Heart right ventricle (tissue), 16 donors: ENCODE measurements at places on chromosomes 7 and 10. TPM values are rescaled to one million over a fixed set of nuclear protein-coding genes. Genes with fewer than 3 reads are reported as not detected.

DNA sequence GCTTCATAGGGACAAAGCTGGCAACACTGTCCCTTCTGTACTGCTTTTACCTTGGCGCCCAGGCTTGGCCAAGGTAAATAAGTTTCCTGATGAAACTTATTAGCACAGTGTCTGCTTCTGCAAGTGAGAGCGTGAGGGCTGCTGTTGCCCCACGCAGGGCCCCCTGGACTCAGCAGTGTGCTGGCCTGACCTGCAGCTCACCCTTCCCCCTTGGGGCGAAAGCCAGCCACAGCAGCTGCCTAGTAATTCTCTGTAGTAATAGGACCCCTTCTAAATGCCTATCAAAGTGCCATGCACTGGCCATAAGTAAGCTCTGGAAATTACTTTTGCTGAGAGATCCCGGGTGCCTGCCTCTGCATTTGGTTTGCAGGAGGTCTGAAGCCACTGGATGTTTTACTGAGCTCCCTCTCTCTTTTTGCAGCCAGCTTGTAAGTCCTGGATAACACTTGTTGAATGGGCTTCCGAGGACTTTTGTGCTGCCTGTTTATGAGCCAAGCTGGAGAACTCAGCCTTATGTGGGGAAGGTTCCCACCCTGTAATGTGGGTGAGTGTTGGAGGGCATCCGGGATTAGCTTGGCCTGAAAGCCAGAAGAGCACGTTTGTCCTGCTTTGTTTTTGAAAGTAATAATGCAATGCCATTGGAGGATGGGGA is 293.9 kb downstream of the C7orf25 start:
- no peak for DNase-seq

DNA sequence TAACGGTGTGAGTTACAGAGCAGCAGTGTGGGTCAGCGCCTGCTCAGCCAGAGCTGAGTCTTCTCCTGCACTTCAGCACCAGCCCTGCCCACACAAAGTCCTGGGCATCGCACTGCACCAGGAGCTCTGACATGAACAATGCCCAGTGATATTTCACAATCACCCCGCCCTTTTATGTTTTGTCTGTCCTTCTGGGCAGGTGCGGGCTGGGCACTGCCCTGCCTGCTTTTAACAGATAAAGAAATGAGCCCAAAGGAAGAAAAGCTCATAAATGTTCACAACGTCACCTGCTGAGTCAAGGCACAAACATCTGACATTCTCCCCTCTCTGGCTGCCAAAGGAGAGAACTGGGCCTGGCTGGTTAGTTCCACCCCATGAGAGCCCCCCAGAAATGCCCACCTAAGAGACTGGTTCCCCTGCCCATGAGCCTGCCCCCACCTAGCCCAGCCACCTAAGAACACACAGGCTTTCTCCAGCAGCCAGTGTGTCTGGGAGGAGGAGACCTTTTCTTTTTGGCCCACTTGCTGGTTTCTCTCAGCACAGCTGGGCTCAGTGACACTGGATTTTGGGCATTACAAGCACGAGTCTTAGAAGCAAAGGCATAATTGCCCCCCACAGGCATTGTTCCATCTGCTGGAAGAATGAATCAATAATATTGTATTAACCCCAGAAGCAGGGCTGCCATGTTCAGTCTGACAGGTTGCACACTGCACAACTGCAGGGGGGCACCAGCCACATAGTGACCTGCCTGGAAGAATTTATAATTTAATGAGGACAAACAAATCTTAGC is 22.3 kb downstream of the CALML3 start:
- no peak for DNase-seq

DNA sequence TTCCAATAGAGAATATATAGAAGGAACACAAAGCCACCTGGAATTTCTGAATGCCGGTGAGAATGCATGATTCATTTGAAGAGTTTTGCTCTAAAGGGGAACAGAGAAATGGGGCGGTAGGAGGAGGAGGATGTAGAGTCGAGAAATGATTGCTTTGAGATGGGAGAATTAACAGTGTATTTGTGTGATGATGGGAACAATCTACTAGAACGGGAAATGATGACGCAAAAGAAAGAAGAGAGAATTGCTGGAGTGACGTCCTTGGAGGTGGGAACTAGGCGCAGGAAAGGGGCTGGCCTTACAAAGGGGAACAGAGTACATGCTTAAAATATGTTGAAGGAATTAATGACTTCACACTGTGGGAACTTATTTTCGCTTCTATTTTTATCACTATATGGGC is 188.1 kb downstream of the SDHAF3 start:
- DNase-seq, result no peak

DNA sequence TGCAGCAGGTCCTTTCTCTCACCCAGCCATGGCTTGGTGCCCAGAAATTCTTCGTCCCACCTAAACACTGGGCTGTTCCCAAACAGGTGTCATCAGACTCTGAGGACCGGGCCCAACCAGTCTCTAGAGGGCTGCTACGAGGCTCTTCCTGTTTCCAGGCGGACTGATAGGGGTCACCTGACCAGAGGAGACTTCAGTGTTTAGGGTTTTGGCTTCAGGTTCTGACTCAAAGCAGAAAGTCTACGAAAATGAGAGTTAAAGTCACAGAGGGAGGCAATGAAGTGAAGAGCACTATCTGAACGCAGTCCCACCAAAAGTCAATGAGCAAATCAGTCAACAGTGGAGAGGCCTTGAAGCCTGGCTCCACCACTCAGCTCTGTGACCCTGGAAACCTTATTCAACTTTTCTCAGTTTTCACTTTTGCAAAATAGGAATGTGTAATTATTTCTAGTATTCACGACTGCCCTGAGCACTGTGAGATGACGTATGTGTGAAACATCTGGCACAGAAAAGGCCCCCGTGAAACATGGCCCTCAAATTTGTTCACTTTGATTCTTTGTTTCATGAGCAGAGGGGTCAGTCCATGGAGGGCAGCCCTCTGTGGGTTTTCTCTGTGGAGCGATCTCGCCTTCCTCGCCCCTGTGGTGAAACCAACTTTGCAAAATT is 189.9 kb upstream of the PDE1C start:
- DNase-seq, result no peak

GRCh38 chr7:1555813-1556543 is at the start of gene TMEM184A:
TSS of gene TMEM184A (minus strand) at chr7:1556205. CDS start at chr7:1555484, 721 bp downstream.
- DNase-seq, result peak; percentile 47

DNA sequence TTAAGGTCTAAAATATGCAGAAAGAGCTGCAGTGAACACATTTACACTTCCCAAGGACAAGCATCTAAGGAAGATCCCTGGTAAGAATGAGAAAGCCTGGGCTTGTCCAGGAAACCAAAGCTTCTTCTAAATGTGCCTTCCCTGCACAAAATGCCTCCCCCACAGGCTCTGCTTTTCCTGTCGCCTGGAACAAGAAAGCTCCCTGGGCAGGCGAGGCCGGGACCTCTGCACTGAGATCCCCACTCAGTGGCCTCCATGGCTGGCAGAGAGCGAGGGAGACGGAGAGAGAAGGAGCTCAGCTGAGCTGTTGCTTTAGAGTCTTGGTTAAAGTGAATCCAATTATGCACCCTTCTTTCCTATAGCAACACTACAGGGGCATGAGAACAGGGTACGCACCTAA is 75.6 kb downstream of the AMZ1 start:
- no peak for DNase-seq

DNA sequence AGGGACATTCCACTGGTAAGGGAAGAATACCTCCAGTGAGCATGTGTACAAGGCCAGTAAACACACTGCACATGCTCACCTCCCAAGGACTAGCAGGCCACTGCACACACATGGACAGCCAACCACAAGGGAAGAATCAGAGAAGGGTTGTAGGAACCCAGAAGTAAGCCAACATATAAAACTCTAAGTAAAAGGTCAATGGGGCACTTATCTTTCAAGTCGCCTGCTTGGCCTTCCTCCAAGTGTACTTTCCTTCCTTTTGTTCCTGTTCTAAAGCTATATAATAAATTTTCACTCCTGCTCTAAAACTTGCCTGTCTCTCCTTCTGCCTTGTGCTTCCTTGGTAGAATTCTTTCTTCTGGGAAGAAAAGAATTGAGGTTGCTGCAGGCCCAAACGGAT is 33.0 kb downstream of the ORC5 start:
- DNase-seq, result no peak

- no peak for DNase-seq
These were observed 631.4 kb downstream of the ACTR3B start for GRCh38 chr7:153390955-153391354.

DNA sequence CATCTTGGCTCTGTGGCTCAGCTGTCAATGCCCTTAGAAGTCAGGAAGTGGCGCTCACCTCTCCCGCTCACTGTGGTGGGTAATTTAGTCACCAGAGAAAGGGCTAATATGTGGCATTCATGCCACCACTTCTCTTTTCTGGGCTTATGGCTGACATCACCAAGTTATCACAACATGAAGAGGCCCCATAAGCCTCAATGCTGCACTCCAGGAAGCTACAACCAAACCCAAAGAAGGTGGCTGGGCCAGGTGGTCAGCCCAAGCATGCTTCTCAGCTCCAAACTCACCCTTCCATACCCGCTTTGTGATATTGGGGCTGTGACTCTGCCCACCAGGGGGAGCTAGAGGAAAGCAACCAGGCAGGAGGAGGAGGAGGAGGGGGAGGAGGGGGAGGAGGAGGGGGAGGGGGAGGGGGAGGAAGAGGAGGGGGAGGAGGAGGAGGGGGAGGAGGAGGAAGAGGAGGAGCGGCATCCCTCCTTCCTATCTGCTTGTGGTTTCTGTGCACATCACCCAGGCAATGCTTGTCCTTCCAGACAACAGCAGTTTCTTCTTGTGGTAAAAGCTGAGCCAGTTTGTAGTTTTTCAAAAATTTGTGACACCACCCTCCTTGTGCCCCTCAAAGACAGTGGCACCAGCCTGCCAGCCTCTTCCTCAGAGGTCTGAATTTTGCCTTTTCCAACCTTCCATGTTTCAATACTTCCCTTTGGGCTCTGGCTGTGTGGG is 42.1 kb downstream of the CYP26A1 start:
- peak; percentile 60 for DNase-seq

The PLAC9 gene
- 17.7 TPM for total RNA-seq

The LRRC61 gene
- total RNA-seq, result 3.4 TPM

DNA sequence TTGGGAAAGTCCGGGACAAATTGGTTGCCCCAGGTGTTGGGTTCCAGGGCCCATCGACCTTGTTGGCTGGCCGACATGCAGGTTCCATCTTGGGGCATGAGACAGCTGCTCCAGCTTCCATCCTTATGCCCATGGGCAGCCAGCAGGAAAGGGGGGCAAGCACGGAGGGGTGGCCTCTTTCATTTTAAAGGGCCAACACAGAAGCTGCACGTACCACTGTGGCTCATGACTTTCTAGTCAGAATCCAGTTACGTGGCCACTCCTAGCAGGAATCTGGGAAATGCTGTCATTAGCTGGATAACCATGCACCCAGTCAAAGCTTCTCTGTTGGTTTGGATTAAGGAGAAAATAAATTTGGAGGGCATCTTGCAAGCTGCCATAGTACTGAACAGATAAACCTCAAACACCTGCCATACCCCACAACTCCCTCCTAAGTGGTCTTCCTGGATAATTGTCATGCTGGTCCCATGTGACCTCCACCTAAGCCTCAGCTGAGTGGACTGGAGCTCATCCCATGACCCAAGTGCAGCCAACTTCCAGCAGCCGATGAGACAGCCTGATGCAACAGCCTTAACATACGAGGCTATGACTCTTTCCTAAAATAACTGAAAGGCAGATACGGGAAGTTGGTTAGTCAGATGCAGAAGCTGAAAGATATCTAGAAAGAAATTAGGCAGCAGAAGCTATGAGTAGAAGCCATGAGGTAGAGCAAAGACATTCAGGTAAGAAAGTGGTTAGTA is 21.4 kb upstream of the GSDME start:
- DNase-seq, result no peak

DNA sequence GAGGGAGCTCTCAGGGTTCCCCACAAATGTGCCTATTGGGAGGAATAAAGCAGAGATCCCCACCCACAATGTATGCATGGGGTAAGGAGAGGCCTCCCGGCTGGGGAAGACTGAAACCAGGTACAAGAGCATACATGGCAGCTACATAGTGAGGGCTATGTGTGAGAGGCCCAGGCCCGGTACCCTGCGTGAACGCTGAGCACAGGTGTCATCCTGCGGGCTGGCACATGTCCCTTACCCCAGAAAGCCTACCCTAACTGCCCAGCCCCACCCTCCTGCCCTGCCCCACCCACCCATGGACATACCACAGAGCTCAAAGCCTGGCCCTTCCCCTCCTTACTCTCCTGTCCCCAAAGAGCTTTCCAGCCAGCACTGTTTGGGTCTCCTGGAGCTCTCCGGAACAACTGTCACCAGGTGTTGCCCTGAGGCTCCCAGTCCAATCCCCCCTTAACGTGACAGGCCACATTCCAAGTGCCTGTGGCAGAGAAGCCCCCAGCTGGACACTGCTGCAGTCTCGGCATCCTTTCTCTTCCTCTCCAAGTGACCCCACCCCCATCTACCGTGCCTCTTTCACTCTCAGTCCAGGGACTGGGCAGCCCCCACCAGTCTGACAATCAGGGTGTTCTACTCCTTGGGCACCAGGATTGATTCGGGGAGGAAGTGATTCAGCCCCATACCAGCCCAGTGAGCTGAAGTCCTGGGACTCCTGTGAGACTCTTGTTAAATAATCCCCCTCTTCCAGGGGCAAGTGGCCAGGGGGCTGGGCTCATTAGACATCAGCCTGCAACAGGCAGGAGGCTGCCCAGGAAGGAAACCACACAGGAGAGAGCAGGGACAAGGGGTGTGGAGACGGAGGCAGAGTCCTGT is 19.6 kb downstream of the GRID1 start:
- DNase-seq, result no peak

DNA sequence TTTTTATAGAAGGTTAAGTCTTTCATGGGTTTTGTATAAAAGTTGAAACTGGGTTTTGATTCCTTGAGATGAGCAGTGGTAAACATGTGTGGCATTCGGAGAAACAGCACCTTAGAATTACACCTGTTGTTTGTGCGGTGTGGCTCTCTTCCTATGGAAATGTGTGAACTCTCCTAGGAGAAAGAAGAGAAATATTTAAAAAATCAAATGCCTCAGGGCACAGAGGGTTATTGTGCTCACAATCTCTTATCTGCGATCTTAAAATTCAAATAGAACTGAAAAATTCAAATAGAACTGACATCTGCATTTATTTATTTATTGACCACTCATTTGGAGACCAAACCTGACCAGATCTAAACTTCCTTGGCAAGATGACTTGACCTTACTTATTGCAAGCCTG is 18.1 kb upstream of the NRP1 start:
- no peak for DNase-seq

GRCh38 chr7:138982204-138982623 is 1.0 kb upstream of the KIAA1549 start:
- DNase-seq, result no peak

DNA sequence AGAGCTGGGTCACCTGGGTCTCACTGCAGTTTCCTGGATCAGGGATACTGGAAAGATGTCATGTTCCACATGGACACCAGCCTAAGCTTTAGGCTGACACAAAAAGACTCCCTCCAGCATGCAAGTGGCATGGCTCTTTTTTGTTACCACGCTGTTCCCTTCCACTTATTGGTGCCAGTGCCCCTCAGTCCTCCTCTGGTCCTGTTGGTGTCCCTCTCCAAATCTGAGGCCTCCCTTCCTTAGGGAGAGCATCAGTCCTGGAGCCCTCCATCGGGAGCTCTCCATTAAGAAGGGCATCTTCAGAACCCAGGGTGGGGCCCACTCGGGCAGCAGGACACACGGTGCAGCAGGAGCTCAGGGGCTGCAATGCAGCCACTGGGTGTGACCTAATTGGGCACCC is 76.1 kb upstream of the LRRC18 start:
- DNase-seq, result no peak
